ENCODE measurements at places on chromosomes 6 and 20.

- no peak for DNase-seq
Measured at GRCh38 chr6:167987396-167988153, 9.9 kb upstream of the KIF25 start.

DNA sequence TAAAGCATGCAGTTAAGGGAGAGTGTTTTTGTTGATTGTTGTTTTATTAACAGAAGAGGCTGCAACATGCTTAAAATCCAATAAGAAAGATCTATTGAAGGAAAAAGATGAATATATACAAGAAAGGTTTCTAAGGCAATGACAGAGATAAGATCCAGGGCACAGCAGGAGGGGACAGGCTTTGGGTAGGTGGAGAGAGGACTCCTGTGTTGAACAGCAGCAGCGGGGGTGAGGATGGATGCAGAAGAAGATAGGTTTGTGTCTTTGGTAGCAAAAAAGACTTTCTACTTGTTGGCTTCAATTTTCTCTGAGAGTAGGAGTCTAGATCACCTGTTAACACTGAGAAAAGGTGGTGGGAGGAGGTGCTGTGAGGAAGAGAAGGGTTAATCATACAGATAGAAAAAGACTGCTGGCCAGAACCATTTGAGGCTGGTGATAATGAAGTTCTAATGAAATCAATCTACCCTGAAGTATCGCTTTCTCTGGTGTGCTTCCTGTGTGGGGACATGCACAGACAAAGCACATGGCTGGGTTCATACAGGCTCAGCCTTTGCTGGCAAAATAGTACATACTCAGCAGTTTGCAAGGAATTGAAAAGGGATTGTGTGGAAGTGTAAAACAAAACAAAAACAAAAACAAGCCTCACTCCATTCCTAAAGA, 17.2 kb upstream of the DST start:
- DNase-seq = no peak

- no peak for DNase-seq
Measured at GRCh38 chr6:35136185-35136584, 5.0 kb downstream of the TCP11 start.

DNA sequence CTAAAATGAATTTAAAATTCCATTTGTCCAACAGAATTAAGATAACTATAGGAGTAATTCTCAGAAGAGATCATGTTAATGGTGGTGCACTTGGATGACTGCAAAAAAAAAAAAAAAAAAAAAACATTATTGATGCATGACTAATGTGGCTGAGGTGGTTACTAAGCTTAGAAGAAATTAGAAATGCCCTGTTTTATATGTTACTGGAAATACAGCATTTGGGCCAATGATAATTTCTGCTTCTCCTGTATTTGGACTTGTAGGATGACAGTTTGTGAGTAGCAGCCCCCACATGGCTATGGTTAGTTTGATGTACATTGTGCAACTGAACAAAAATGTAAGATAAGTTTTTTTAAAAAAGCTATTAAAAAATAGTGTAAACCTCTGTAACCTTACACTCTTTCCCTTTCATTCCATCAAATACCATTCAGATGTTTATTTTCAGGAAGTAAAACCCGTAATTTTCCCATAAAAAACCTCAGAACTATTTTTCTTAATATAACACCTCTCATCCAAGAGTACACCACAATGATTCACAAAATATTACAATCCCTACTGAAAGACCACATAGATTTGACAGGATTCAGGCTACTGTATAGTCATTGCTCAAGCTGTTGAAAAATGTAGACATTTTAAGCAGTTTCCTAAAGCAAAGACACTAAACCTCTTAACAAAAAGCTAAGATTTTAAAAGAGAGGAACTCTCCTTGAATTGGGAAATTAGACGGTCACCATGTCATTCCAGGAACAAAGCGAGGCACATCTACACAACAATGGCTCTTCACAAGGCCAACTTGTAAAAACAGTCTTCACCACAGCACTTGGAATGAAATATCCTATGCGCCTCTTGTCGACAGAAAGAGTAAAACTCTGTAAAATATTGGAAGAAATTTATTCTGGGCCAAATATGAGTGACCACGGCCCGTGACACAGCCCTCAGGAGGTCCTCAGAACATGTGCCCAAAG, 83.0 kb downstream of the WDR27 start:
- no peak for DNase-seq

GRCh38 chr6:163646133-163646532, 231.6 kb downstream of the QKI start:
- no peak for DNase-seq

DNA sequence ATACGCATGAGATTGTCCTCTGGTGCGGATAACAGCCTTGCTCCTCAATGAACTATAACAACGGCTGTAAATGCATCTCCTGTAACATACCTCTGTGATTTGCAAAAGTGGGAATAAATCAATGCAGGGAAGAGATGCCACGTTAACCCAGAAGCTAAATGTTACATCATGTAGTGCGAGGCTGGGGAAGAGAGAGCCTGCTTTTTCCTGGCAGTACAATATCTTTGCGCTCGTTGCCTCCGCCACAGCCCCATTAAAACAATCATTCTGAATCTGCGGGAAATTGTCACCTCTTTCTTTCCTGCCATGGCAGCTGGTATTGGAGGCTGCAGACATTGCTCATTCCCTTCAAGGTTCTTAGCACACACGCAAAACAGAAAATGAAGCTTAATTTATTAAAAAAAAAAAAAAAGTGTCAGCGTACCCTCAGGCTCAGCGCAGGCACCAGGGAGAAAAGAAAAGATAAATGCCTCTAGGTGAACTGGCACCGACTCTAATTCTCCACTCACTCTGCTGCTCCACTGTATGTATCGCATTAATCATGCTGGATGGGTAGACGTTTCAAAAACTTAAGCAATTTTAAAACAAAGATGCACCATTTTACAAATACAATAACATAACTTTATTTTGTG, 70.2 kb upstream of the TFB1M start:
- no peak for DNase-seq

GRCh38 chr6:136684466-136684865, 107.8 kb downstream of the MAP3K5 start:
- no peak for DNase-seq
